Fibroblast of skin of scalp (primary cell): ENCODE measurements at places on chromosomes 12 and 14.

DNA sequence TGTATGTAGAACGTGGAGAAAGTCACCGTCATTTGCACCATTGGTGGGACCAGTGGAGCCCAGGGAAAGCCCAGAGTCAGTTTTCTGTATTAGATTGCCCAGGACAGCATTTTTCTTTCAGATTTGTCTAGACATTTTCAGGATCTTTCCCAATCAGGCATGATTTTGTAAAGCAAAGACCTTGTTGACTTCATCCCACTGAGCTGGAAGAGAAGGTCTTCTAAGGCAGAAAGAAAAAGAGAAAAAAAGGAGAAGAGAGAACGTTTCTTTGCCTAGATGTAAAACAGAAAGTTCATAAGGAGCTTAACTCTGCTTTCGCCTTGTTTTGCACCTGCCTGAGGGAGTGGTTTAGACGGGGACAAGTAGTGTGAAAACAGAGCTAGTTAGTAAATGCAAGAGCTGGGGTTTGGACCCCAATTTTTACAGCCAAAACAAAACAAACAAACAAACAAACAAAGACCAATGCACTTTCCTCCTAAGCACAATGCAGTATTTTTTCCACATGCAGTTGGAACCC lies 273.1 kb downstream of the ZFP36L1 start:
- DNase-seq, result no peak

DNA sequence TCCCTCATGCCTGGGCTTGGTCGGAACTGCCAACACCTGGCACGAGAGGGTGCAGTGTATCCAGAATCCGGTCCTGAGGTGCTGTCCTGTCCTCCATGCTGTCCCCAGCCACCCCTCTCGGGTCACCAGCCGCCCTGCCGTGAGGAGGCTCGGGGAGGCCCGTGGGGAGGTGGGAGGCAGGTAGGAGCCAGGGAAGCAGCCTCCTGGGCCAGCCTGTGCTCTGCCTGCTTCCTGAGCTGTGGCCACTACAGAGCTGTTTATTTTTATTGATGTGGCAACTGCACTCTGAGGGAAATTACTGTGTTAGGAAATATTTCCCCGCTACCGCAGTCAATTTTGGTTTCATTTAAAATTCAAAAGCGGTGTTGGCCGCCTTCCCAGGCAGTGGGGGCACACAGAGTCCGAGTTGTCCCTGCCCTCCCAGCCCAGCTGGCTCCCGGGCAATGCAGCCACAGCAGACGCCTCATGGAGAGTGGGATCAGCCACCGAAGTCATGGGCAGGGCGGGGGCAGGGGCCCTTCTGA lies 18.3 kb downstream of the NOC4L start:
- DNase-seq, result peak; percentile 79

- no peak for DNase-seq
Observed at GRCh38 chr12:18340186-18340585, 78.9 kb downstream of the PIK3C2G start.

DNA sequence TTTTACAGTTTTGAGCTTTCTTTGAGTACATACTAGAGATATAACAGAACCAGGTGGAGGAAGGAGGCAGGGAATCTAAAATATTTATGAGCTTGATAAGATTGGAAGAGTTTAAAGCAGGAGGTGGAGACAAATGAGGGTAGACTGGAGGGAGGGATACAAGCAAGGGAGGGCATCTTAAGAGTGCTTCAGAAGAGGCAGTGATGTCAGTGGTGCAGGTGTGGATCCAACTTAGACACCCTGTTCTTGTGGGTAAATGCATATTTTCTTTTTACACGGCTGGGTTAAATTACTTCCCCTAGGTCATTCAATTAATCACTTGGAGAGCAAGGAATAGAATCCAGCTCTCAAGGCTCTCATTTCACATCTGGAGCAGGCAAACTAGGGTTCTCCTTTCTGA lies 146.1 kb upstream of the LRIG3 start:
- DNase-seq, result no peak

GRCh38 chr14:68788996-68789820 lies 3.7 kb downstream of the ZFP36L1 start:
- peak; percentile 85 for DNase-seq

GRCh38 chr12:107400686-107401447 lies 284.7 kb upstream of the PWP1 start:
- peak; percentile 56 for DNase-seq
